ENCODE measurements at places on chromosomes 4 and X. TPM values are rescaled to one million over a fixed set of nuclear protein-coding genes. Genes with fewer than 3 reads are reported as not detected.

Gene PRRG3
- total RNA-seq, result 0.14 TPM

GRCh38 chr4:154368060-154368459, 123.5 kb downstream of the DCHS2 start:
- peaks cover 6% of the 10 kb centered on the region for H3K4me1 ChIP-seq
- no peaks in the 10 kb centered on the region for H3K36me3 ChIP-seq
- no peak overlapping the region for H3K27ac ChIP-seq
- H3K27me3 ChIP-seq, result no peaks in the 10 kb centered on the region
- no peak overlapping the region for H3K4me3 ChIP-seq

DNA sequence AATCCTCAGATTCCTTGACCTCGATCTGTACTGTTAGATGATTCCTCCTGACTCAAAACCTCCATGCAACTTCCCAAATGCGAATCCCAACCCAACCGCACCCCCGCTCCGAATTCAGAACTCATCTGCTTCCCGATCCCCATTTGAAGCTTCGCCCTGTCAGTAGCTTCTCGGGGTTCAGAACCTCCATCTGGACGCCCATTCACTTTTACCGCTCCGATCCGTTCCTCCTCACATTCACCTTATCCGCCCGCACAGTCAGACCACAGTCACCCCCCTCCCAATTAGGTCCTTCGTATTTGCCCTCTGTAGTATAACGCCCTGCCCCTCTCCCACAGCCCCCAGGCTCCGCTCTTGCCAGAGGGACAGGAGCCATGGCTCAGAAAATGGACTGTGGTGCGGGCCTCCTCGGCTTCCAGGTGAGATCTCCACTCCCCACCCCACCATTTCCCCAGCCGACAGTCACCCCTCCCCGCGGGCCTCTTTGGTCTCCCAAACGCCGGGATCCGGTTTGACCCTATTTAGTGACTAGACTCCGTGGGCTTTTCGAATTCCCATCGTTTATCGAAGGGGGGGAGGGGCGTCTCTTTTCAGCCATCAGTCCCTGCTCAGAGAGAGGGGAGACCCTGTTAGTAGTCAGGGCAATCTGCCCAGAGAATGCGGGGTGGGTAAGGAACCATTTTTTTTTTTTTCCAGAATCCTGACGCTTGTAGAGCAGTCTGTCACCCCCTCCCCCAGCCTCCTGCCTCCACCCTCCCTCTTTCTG, 691 bp downstream of the MAGED1 start:
- DNase-seq, result no peak
- peaks cover 9% of the 10 kb centered on the region for H3K36me3 ChIP-seq
- peaks cover 26% of the 10 kb centered on the region for H3K4me1 ChIP-seq
- peak overlapping the region; percentile 65 for H3K27ac ChIP-seq

Gene FAT4
- 53.6 TPM for total RNA-seq

- H3K4me3 ChIP-seq, result peak within 1 kb of the TSS; percentile 82
- DNase-seq, result peak; percentile 24
- no peaks in the 10 kb centered on the region for H3K36me3 ChIP-seq
- H3K27me3 ChIP-seq, result no peaks in the 10 kb centered on the region
- H3K4me1 ChIP-seq, result no peaks in the 10 kb centered on the region
These were observed at the start of gene EDA for GRCh38 chrX:69615779-69616456. Gene EDA (plus strand): TSS chrX:69616113.

Gene SSX2B
- not detected for total RNA-seq

DNA sequence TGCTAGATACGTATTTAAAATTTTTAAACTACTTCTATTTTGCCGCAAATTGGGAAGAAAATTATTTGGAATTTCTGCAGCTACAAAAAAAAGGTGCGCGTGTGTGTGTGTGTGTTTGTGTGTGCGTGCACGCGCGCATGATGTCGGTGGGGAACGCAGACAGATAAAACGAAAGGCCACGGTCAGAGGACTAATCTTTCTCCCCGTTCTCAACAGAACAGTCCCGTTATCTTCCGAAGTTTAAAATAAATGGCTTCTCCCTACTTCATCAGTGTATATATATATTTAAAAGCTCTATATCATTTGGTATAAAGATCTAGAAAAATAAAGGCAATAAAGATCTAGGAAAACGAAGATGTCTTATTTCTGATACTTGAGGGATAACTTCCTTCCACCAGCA, 1.5 kb downstream of the MGARP start:
- H3K27ac ChIP-seq, result no peak overlapping the region
- H3K4me1 ChIP-seq, result no peaks in the 10 kb centered on the region
- H3K27me3 ChIP-seq, result no peaks in the 10 kb centered on the region
- no peak for DNase-seq

GRCh38 chr4:139619644-139620043, 46.0 kb upstream of the MGST2 start:
- no peaks in the 10 kb centered on the region for H3K27me3 ChIP-seq
- no peak overlapping the region for H3K27ac ChIP-seq
- no peaks in the 10 kb centered on the region for H3K4me1 ChIP-seq

GRCh38 chr4:154807042-154807630, 26.1 kb downstream of the RBM46 start:
- DNase-seq, result no peak
- H3K27ac ChIP-seq, result no peak overlapping the region
- H3K4me3 ChIP-seq, result peak overlapping the region; percentile 32

Gene ADGRG2
- 3.7 TPM for total RNA-seq

DNA sequence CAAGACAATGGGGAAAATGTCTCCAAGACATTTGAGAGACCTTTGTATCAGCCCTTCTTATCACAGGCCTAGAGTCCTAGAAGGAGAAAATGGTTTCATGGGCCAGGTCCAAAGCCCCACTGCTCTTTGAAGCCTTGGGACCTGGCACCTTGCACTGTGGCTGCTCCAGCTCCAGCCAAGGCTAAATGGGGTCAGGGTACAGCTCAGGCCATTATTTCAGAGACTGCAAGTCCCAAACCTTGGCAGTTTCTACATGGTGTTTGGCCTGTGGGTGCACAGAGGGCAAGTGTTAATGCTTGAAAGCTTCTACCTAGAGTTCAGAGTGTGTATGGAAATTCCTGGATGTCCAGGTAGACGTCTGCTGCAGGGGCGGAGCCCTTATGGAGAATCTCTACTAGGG, 28.5 kb downstream of the SHROOM3 start:
- no peak overlapping the region for H3K27ac ChIP-seq
- no peak overlapping the region for H3K4me3 ChIP-seq
- no peak for DNase-seq
- H3K36me3 ChIP-seq, result no peaks in the 10 kb centered on the region
- H3K4me1 ChIP-seq, result no peaks in the 10 kb centered on the region

DNA sequence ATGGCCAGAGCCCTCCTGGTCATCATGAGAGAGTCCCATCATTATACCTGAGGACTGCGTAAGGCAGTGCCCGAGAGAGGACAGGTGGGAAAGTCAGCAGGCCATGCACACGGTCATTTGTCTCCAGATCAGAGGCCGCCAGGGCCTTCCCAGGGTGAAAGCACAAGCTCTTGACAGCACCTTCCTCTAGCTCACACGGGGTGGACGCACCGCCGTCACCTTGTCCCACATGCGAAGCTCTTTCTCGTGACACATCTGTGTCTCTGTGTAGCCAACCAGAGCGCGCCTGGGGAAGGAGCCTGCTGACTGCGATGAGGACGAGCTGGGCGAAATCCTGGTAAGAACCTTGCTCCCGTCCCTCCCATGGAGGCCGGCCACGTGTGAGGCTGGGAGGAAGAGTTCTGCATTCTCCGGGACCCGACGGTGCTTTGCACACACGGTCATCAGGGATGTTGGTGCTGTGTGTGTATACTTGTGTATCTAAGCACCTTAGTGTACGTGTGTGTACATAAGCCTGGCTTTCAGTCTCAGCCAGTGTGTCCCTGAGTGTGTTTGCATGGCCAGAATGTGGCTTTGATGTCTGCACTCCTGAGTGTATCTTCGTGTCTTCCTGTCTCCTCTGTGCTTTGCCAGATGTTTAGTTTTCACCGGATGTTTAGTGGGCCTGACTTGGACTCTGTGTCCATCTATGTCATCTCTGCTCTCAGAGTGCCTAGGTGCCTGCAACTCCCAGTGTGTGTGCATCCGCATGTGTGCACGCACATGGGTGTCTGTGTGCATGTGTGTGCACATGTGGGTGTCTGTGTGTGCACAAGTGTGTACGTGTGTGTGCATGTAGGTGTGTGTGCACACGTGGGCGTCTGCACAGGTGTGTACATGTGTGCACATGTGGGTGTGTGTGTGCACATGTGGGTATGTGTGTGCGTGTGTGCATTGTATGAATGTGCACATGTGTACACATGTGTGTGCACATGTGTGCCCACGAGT, 15.1 kb downstream of the ATP5ME start:
- DNase-seq, result no peak
- no peaks in the 10 kb centered on the region for H3K36me3 ChIP-seq
- no peak overlapping the region for H3K27ac ChIP-seq
- H3K4me1 ChIP-seq, result no peaks in the 10 kb centered on the region
- H3K27me3 ChIP-seq, result no peaks in the 10 kb centered on the region

DNA sequence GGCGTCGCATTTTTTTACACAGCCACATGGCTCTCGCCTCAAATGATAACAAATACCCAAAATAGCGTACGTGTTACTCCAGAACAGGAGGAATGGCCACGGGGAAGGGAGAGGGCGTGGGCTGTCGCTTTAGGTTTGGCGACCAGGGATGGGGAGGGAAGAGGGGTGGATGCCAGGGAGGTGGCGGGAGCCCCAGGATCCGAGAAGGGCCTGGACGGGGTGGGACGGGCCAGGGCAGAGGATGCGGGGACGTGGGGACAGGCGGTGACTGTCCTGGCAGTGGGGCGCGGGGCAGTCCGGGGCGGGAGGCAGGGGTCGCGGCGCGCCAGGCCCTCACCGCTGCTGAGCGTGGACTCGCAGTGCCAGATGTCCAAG, 631 bp downstream of the TMEM47 start:
- no peaks in the 10 kb centered on the region for H3K27me3 ChIP-seq
- H3K4me3 ChIP-seq, result peak overlapping the region; percentile 83
- peak overlapping the region; percentile 86 for H3K27ac ChIP-seq
- H3K36me3 ChIP-seq, result no peaks in the 10 kb centered on the region
- no peak for DNase-seq

DNA sequence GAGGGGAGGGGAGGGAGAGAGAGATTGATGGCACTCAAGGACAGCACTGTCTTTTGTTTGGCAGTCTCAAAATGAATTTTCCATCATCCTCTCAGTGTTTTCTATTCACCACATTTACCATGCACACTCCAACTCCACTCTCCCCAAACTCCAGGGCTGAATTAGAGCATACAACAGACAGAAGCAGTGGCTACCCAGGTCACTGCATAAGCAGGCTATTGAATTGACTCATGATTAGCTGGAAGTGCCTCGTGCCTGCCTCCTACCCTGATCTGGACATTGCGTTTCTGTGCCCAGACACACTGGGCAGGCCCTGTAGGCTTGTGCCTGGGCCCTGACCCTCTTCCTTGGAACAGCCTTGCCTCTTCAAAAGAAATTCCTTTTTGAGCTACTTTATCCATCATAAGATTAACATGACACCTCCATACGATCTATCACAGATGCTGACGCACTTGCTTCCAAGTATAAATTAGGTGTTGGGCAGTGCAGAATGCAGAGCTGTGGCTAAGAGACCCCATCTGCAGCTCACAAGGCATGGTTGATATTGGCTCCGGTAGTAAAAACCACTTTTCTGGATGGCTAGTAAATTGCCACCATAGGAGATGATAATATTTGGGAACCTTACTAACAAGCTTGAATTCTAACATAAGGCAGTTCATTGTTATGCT, 752.9 kb downstream of the RPA4 start:
- no peaks in the 10 kb centered on the region for H3K4me1 ChIP-seq
- H3K4me3 ChIP-seq, result no peak overlapping the region
- no peaks in the 10 kb centered on the region for H3K36me3 ChIP-seq
- H3K27me3 ChIP-seq, result no peaks in the 10 kb centered on the region
- DNase-seq, result no peak
- H3K27ac ChIP-seq, result no peak overlapping the region

Gene TKTL2
- not detected for total RNA-seq

- no peaks in the 10 kb centered on the region for H3K27me3 ChIP-seq
- H3K4me1 ChIP-seq, result no peaks in the 10 kb centered on the region
- no peaks in the 10 kb centered on the region for H3K36me3 ChIP-seq
- DNase-seq, result no peak
- H3K4me3 ChIP-seq, result no peak overlapping the region
These were observed 266.6 kb upstream of the GPC4 start for GRCh38 chrX:133681897-133682296.

Data from thoracic aorta (tissue), 2 donors.